ENCODE measurements at places on chromosomes 2 and 18.

- DNase-seq, result no peak
Observed at GRCh38 chr2:83900862-83901261, 558.2 kb downstream of the SUCLG1 start.

DNA sequence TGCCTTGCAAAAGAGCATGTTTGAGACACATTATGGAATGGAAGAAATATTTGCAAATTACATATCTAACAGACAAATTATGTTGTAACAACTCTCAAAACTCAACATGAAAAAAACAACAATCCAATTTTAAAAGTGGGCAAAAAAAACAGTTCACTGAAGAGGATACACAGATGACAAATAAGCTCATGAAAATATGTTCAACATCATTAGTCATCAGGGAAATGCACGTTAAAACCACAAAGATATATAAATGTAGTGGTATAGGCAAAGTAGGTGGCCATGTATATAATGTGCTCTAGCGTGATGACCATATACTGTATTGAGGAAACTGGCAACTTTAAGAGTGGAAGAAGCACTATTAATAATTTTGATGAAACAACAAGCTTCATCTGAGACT is 220.1 kb downstream of the IRS1 start:
- no peak for DNase-seq

- DNase-seq, result no peak
Observed at GRCh38 chr2:112476434-112476833, 5.5 kb upstream of the TTL start.

- DNase-seq, result no peak
Observed at GRCh38 chr2:156625360-156626170, 189.4 kb downstream of the GPD2 start.

GRCh38 chr2:159736048-159736447 is 23.7 kb downstream of the MARCHF7 start:
- no peak for DNase-seq

Measured in NCI-H524 treated with DMSO at 0.1 percent for 48 hours (cell line).